ENCODE measurements at places on chromosomes 7 and 10.

DNA sequence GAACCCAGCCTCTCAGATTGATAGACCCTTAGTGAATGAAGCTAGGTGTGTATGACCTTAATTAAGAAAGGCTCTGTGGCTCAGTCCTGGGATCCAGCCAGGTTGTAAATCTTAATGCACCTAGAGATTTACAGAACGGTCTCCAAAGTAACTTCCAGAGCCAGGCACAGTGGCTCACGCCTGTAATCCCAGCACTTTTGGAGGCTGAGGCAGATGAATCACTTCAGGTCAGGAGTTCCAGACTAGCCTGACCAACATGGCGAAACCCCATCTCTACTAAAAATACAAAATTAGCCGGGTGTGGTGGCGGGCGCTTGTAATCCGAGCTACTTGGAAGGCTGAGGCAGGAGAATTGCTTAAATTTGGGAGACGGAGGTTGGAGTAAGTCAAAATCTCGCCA is 24.3 kb downstream of the CALHM2 start:
- DNase-seq: no peak

- no peak for DNase-seq
These were observed 103.3 kb upstream of the GSDME start for GRCh38 chr7:24860611-24861010.

GRCh38 chr7:103573479-103574058 is 127.6 kb upstream of the SLC26A5 start:
- peak; percentile 16 for DNase-seq

DNA sequence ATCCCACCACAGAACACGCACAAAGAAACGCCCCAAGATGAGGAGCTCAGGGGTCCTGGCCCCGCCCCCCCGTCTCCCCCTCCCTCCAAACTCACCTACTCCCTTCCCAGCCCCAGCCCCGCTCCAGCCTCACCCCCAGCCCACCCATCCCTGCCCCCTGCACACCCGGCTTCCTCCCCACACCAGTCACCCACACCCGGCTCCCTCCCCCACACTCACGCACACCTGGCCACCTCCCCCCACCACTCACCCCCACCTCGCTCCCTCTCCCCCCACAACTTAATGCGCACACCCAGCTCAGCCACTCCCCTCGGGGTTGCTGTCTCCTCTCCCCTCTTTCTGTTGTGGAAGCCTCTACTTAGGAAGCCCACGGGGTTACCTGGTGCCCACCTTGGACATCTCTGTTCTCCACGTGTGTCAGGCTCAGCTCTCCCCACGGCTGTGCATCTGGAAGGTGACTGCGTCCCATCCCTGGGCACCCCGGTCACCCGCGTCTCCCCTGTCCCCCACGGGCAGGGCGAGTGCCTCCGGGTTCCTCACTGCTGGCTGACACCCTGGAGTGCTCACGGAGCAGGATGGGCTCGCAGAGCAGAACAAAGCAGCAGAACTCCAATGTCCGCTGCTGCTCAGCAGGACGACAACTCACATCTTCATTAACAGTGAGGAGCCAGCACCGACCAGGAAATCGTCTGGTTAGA is 166.8 kb downstream of the USP6NL start:
- DNase-seq: no peak

GRCh38 chr7:132317701-132318351 is 258.4 kb downstream of the PLXNA4 start:
- DNase-seq: no peak

DNA sequence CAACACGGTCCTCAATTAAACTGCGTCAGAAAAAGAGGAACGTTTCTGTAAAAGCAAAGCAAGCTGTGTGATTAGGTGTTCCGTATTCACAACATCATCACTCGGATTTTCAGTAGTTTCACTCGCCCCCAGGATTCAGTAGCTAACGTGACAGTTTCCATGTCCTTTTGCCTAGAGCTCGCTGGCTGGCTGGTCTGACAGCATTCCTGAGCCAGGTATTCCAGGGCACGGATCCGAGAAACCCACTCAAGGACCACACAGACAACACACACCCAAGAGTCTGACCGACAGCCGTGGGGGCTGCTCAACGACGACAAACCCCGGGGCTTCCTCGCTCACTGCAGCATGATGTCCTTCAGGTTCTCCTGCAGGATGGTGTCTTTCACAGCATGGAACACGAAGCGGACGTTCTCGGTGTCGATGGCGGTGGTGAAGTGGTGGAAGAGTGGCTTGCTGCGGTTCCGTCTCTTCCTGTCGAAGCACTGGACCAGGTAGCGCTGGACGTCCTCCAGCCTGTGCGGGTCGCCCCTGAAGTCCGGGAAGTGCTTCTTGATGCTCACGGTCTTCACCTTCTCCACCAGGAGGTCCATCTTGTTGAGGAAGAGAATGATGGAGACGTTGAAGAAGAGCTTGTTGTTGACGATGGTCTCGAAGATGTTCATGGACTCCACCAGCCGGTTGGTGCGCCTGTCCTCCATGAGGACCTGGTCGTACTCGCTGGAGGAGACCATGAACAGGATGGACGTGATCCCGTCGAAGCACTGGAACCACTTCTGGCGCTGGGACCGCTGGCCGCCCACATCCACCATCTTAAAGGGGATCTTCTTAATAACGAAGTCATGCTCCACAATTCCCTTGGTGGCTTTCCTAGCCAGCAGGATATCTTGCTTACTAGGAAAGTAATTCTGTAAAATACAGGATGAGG is 43.1 kb downstream of the AMZ1 start:
- no peak for DNase-seq

- no peak for DNase-seq
These were observed 10.6 kb downstream of the ZC3HC1 start for GRCh38 chr7:130040576-130040975.

DNA sequence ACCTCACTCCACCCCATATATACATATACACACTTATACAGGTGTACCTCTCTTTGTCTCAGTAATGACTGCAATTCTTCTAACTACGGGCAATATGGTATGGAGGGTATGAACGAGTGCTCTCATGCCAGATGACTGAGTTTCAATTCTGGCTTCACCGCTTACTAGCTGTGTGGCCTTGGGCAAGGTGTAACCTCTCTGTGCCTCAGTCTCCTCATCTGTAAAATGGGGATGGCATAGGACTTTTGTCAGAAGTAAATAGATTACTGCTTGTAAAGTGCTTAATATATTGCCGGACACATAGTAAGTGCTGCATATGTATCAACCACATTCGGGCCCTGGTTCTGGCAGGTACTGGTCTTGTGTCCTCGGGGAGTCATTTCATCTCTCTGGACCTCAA is 60.1 kb upstream of the IFRD1 start:
- no peak for DNase-seq

DNA sequence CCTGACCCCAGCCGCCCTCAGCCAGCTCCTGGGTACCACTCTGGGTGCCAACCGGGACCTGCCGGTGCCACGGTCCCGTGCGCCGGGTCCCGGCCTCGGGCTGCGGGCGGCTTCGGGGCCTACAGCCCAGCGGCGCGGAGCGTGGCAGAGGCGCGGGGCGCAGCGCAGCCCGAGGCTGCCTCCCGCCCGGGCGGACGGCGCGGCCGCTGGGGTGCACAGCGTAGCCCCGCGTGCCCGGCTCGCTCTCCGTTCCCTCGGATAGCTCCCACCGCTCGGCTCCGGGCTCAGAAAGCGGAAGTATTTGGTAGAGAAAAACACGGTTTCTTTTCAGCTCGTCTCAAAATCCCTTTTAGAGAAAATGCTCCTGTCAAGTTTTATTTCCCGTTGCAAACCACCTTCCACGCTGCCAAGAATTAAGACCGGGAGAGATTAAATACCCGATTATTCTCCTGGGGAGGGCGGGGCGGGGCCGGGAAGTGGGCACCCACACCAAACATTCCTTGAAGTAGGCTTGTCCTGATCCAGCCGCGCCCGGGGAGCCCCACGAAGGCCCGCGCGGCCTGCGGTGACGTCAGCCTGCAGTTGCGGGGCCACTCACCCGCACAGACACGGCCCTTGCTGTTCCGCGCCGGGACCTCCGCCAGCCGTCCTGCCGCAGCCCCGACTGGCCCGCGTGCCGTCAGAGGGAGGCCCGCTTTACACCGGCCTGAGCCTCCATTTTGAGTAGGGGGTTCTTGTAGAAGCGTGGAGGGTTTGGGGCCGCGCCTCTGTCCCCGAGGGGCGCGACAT is 7.2 kb downstream of the HOXA13 start:
- DNase-seq: peak; percentile 27

GRCh38 chr10:110664483-110665420 is 20.6 kb downstream of the RBM20 start:
- no peak for DNase-seq

DNA sequence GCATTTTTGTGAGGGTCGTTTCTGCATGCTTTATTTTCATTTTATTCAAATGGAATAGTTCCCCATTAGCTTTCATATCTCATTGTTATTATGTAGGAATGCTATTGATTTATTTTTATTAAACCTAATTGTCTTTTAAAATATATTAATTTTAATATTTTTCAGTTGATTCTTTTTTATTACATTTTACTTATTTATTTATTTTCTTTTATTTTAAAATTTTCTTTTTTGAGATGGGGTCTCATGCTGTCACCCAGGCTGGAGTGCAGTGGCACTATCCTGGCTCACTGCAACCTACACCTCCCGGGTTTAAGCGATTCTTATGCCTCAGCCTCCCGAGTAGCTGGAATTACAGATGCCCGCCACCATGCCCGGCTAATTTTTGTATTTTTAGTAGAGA is 7.4 kb upstream of the STK17A start:
- DNase-seq: no peak

DNA sequence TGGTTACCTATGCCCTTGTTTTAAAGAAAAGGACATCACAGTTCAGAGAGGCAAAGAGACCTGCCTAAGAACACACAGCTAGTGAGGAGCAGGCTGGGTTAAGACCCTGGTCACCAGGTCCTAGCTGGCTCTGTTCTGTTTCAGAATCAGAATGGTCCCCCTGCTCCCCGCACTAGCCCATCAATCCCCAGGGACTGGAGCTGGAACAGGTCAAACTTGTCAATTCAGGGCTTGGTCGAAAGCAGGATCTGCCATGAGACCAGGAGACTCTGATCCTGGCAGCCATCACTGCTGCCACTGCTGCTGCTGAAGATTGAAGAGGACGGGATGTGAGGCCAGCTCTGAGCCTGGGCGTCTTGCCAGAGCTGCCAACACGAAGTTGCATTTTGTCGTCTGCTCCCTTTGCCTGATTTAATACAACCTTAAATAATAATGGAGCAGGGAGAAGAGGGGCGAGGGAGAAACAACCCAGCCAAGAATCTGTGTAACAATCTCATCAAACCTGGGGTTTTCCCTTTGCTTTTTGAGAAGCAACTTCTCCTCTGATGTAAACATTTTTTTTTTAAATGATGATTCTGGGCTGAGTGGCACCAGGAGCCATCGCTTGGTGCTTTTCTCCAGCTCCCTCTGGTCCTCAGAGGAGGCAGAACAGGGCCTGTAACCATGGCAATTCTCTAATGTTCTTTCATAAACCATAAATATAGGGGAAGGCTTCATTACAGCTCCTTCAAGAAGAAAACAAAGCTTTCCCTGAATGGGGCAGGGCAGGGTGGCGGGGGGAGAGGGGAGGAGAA is 119.0 kb upstream of the SORCS3 start:
- no peak for DNase-seq

- peak; percentile 87 for DNase-seq
These were observed 8.4 kb upstream of the PGAM2 start for GRCh38 chr7:44073664-44074348.

- DNase-seq: no peak
These were observed 17.5 kb downstream of the RGR start for GRCh38 chr10:84262190-84262956.

- DNase-seq: no peak
These were observed 174.4 kb downstream of the ST7 start for GRCh38 chr7:117127585-117128168.

DNA sequence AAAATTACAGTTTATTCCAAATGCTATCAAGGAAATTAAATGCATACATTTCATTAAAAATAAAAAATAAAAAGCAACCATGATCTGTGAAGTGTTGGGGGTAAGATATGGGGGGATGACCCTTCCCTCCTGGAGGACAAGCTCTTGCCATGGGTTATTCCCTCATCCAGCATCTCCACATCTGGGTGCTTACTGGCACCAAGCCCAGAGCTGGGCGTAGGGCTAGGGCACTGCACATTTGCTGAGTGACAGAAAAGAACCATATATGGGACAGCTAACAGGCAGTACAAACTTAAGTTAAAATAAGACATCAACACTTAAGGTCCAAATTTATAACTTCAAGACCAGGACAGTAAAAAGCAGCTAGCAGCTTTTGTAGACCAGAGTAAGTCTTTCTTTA is 10.2 kb downstream of the CCDC6 start:
- DNase-seq: no peak

DNA sequence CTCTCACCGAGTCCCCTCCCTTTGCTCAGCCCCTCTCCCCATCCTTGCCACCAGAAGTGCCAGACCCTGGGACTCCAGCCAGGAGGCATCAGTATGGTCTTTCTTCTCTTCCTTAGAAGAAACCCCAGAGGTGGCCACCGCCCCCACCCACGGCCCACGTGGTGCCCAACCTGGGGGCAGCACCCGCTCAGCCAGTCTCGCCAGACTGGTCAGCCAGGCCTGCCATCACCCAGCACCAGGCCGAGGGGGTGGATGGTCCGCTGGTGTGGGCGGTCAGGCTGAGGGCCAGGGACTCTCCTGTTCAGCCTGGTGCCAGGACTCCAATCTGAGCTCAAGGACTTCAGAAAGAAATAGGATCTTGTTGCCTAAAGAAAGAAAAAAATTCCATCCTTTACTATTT is 5.8 kb upstream of the CLDN4 start:
- peak; percentile 15 for DNase-seq

GRCh38 chr7:96216373-96216772 is 105.5 kb downstream of the SLC25A13 start:
- DNase-seq: no peak

- DNase-seq: no peak
These were observed 42.6 kb downstream of the GSDME start for GRCh38 chr7:24714676-24715010.

GRCh38 chr10:70932392-70933196 is 44.2 kb upstream of the PCBD1 start:
- DNase-seq: no peak

DNA sequence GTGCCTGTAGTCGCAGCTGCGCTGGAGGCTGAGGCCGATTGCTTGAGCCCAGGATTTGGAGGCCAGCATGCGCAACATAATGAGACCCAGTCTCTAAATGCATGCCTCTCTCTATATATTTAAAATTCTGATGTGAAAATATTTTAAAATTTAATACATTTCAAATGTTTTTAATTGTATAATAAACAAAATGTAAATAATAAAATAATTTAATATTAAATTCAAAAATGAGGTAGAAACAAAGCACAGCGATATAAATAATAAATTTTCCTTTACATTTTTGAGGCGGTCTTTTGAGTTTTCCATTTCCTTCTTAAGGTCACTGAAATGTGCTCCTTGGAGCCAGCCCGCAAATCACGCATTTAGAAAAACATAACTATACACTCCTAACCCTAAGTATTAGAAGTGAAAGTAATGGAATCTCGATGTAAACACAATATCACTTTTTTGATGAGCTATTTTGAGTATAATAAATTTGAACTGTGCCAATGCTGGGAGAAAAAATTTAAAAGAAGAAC is 523 bp upstream of the CDK1 start:
- no peak for DNase-seq

DNA sequence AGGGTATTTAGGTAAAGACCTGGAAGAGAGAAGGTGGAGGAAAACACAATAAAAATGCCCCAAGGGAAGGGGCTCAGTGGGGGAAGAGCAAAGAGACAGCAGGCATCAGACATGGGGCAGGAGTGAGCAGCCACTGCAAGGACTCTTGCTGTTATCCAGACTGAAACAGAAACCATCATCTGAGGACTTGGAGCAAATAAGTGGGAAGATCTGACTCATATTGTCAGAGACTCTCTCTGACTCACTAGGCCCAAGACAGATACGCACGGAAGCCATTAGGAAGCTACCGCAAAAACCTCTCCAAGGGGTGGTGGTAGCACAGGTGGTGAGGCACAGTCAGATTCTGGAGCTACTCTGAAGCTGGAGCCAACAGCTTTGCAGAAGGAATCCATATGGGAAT is 110.7 kb downstream of the RNF32 start:
- peak; percentile 17 for DNase-seq

Data from GM13976 (cell line).